Inflammatory macrophage (primary cell): ENCODE measurements at places on chromosomes 11 and 22.

DNA sequence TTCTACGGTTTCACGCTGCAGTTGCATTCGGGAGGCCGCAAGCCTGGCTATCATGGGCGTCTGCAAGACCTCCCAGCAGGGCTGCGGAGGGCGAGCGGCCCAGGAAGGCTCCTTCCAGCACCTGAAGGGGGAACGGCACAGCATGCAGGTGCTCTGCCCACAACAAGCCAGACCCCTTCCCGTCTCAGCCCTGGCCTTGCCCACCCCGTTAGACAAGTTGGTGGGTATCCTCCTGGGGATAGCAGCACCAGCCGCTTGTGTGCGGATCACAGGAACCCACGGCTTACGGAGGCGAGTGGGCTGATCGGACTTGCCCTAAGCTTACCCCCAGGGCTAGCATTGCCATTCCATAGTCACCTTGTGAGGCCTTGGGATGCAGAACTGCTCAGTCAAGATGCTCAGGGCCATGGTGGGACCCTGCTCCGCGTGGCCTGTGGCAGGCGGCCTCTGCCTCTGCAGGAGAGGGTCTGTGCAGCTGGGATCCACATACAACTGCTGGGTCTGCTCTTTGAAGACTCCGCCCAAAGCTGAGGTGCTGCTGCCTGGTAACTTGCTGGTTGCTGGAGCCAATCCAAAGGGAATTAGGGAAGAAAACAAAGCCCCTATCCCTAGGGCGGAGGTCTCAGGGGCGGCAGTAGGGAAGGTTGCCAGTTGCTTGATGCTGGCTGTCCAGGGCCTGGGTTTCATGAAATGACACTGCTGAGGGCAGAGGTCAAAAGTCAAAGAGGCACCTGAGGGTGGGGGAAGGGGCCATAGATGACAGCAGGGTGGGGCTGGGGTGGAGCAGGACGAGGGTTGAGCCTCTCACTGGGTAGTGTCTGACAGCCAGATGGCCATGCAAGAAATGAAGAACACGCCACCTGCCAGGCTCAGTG is 1.4 kb upstream of the OSBPL5 start:
- DNase-seq = no peak

DNA sequence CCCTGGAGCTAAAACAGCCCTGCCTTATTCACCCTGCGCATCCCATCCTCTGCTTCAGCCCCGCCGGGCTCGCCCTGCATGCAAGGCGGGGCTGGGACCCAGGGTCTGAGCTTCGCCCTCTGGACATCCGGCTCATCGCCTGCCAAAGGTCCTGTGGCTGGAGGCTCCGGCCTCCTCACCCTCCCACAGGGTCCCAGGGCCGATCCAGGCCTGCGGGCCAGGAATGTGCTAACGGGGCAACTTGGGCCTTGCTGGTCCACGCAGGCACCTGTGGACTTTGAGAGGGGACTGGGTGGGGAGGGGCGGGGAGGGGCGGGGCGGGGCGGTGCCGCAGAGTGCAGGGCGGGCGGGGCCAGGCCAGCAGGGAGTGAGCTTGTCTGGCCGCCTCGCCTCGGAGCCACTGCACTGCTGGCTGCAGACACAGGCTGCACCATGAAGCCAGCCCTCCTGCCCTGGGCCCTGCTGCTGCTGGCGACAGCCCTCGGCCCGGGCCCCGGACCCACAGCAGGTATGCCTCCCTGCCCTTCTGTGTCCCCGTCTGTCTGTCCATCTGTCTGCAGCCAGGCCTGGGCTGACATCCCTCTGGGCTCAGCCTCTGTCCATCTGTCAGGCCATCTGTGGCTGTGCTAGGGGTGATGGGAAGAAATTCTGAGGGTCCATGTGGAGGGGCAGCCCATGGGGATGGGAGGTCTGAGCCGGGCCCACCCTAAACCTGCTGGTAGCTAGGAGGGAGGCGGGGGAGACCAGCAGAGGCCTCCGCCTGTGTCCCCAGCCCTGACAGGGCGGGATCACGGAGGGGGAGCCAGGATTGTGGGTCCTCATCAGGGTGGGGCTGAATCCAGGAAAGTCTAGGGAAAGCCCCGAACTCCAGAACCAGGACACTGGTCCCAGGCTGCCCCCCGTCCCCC is at the start of gene SUSD2:
TSS of gene SUSD2 (plus strand) at position 400 of the 908 bp plus-strand sequence. CDS start at position 433, 33 bp downstream.
- DNase-seq = no peak

DNA sequence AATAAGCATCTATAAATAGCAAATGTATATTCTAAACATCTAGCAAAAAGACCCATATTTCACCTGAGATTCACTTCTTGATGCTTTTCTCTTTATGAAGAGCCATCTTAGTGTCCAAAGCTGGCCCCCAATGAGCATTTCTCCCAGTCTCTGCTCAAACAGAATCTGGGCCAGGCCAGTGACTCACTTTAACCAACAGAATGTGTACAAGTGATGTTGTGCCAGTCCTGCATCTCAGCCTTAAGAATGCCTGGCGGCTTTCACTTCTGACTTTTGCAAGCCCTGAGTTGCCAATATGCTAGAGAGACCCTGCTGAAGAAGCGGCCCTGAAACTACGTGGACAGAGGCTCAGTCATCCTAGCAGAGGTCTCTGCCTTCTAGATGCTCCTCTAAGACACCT is 6.9 kb upstream of the COPB1 start:
- DNase-seq = no peak

DNA sequence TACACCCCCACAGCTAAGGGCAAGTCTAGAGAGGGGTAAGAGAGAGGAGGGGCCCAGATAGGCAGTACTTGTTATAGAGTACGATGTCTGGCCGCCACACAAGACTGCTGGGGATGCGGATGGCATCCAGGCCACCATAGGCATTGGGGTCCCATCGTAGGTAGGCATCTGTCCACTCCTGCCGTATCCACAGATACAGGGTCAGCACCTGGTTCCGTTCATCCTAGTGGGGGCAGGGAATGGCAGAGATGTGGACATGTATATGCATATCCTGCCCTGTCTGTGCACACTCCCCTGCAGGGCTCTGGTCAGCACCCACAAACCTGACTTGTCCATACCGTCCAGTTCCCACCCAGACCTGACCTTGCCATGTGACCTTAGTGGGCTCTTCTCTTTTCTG is 2.1 kb downstream of the CHRNA10 start:
- DNase-seq = no peak

DNA sequence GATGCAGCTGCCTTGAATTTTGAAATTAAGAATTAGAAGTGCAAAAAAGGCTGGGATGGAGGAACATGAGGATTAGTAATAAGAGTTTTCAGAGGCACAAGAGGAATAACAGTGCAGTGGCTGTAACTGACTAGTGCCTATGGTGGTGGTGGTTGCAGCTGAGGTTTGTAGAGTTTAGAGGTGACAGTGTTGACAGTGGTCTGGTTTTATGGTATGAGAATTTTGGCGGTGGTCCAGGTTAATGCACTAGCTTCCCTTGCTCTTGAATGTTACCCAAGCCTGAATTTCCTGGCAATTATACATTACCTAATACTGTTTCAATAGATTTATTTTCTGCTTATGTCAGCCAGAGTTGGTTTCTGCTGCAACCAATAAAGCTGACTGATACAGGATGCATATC is 112.8 kb upstream of the C11orf87 start:
- no peak for DNase-seq

GRCh38 chr11:119488256-119488995 is 65.5 kb upstream of the THY1 start:
- no peak for DNase-seq

DNA sequence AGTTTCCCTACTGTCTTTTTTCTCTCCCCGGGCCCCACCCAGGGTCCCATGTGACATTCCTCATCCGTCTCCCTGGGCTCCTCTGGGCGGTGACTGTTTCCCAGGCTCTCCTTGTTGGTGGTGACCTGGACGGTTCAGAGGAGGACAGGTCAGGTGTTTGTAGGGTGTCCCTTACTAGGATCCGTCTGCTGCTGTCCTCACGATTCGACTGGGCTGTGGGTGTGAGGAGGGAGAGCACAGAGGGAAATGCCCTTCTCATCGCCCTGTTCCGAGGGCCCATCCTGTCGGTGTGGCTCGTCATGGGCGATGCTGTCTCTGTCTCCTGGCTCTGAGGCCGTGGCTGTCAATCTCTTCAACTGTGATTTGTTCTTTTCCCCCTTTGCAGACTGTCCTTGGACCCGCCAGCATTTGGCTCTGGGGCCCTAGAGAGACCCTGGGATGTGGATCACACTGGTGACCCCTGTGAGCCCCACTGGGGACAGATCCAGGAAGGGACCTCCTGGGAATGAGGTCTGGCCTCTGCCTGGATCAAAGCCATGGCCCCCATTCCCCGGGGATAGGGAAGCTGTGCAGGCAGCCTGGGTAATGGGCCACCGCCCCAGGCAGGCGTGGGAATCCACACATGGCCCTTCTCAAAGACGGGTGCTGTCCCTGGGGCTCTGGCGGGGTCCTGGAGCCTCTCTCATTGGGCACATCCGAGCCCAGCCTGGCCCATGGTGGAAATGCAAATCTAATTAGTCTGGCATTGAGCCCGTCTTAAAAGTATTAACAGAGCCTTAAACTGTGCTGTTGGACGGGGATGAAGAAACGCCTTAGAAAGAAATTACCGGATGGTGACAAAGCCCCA is 46.8 kb upstream of the KCNQ1OT1 start:
- DNase-seq = no peak

DNA sequence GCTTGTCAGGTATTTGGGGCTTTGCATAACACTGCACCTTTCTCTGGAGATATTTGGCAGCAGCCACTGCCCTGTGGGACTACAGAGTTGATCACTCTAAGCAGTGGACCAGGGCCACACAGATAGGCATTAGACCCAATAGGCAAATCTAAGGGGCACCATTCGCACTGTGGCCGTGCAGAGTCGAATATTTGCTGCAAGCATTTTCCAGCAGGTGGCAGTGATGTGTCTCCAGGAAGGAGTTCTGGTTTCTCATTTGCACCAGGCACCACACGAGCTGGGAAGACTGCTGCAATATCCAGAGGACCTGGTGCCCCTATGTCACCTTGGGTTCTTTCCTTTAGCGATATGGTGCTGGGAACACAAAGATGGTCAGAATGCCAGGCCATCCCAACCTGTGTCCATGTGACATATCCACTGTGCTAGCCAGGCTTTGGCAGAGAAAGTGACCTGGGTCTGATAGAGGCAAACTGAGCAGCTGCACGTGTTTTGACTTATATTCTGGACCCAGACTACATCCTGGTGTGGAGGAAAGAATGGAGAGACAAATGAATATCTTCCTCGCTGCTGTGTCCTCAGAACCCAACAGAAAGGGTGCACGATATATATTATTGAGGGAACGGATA is 318.7 kb downstream of the BUD13 start:
- peak; percentile 29 for DNase-seq

GRCh38 chr11:2664376-2664775 is 35.4 kb downstream of the KCNQ1OT1 start:
- no peak for DNase-seq

DNA sequence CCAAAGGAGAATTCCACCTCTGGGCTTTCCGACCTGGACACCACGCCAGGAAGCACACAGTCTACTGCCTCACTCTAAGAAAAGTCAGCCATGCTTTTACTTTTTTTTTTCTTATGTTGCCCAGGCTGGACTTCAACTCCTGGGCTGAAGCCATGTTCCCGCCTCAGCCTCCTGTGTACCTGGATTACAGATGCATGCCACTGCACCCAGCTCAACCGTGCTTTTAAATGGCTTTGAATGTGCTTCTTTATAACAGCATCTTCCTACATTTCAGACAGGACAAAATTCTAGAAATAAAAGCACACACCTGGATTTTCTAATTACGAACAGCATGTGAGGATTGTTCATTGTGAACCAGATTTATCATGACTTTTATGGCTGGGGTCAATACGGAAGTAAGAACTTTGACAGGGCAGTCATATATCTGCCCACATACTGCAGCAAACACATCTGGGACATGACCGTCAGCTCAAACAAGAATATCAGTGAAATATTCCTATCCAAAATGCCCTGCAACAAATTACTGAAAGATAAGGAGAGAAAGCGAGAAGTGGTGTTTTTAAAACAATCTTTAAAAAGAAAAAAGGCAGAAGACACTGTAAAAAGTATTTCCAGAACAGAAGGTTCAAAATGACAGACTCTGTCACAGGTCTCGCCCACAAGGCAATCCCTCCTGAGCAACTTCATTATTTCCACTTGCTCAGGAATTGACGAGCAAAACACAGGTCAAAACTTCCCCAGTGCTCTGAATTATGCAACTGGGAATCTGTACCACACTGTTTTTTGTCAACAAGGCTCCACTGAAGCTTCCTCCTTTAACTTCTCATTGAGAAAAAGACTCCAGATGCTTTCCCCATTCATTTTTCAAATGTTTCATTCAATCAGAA is 42.1 kb downstream of the PACSIN2 start:
- DNase-seq = peak; percentile 87

DNA sequence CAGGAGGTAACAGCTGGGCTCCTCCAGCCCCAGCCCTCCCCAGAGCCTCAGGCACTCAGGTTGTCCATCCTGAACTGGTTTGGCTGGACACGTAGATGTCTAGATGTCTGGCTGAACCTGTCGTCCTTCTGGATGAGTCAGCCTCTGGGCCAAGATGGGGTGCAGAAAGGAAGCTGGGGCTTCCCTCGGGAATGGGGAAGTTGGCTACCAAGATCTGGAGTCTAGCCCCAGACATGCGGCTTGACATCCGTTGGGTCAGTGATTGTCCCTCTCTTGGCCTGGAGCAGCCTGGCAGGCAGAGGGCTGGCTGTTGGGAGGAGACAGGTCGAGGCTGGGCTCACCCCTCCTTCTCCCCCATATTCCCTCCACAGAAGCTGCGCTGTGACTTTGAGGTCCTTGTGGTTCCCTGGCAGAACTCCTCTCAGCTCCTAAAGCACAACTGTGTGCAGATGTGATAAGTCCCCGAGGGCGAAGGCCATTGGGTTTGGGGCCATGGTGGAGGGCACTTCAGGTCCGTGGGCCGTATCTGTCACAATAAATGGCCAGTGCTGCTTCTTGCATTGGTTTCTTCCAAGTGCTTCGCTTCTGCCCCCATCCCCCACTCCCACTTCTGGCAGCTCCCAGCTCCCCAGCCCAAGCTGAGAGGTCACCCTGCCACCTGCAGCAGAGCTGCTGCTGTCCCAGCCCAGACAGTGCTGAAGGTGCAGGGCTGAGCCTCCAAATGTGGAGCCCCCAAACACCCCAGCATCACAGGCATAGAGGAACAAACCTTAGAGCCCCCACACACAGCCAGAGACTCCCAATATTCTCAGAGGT is 1.3 kb downstream of the CST6 start:
- DNase-seq = peak; percentile 81

DNA sequence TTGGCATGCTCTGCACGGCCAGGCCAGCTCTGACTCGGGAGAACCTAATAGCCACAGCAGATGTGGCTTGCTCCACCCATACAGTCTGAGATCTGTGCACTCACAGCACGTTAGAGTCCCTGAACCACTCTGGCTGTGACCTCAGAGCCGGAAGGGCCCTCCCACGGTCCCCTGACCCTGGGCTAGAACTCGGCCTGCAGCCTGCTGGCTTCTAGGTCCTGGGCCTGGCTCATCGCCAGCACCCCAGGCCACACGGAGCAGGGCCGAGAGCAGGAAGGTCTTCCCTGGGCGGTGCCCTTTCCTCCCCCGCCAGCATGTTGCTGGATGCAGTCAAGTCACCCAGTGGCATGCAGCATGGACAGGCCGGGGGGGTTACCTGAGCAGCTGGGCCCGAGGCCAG is 35.3 kb upstream of the TTLL12 start:
- DNase-seq = no peak

- no peak for DNase-seq
These were observed 30.9 kb upstream of the MPEG1 start for GRCh38 chr11:59243633-59244032.
